T follicular helper cell (primary cell): ENCODE measurements at places on chromosomes 6 and 20.

- DNase-seq = no peak
Measured at GRCh38 chr6:129696028-129696418, 14.0 kb downstream of the ARHGAP18 start.

GRCh38 chr20:47272893-47273590 is 83.5 kb downstream of the ZMYND8 start:
- peak; percentile 26 for DNase-seq

GRCh38 chr20:1083431-1084080 is 34.8 kb upstream of the PSMF1 start:
- DNase-seq = no peak

DNA sequence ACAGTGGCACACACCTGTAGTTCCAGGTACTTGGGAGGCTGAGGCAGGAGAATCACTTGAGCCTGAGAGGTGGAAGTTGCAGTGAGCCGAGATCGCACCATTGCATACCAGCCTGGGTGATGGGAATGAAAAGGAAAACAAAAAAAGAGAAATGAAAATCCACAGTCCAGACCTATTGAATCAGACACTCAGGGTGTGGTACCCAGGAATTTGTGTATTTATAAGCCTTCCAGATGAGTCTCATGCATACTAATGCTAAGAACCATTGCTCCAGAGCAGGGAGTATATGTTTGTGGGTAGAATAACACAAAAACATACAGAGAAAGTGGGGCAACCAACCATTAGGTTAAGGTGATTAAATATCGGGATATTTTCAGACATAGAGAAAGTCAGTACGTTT is 36.1 kb upstream of the PLCB4 start:
- no peak for DNase-seq

DNA sequence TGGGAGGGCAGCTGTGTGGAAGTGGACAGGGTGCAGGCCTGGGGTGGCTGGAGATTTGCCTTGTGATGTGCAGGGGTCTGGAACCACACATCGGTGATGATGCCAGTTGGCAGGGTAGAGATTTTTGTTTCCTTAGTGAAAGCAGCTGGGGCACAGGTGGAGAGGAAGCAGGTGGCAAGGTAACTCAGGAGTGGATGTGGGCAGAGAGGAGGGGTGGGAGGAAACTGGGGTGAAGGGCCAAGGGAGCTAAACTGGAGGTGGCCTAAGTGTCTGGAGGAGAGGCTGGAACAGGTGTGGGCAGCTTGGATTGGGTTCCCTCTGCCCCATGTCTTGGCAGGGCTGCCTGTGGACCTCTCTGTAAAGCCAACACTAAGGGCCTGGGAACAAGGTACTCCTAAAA is 4.7 kb upstream of the SCUBE3 start:
- no peak for DNase-seq

DNA sequence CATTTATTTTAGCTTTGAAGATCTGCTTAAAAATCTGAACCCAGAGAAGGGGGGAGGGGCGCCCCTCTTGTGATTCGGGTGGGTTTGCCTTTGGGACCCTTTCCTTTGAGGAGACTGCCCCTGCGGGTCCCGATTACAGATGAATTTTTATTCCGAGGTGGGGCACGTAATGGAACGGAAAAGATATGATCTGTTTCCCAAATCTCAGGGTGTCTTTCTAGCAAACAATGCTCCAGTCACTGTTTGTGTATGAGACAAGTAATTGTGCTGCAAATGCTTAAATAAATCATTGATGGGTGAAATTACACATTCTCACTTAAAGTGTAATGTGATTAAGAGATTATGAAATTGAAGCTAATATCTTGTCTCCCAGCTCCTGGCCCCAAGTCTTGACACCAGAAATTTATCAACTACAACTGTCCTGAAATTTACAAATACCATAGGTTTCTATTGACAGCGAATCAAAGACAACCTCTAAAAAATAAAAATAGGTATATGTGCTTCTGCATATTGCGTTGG is 30.7 kb downstream of the TFAP2A start:
- no peak for DNase-seq

DNA sequence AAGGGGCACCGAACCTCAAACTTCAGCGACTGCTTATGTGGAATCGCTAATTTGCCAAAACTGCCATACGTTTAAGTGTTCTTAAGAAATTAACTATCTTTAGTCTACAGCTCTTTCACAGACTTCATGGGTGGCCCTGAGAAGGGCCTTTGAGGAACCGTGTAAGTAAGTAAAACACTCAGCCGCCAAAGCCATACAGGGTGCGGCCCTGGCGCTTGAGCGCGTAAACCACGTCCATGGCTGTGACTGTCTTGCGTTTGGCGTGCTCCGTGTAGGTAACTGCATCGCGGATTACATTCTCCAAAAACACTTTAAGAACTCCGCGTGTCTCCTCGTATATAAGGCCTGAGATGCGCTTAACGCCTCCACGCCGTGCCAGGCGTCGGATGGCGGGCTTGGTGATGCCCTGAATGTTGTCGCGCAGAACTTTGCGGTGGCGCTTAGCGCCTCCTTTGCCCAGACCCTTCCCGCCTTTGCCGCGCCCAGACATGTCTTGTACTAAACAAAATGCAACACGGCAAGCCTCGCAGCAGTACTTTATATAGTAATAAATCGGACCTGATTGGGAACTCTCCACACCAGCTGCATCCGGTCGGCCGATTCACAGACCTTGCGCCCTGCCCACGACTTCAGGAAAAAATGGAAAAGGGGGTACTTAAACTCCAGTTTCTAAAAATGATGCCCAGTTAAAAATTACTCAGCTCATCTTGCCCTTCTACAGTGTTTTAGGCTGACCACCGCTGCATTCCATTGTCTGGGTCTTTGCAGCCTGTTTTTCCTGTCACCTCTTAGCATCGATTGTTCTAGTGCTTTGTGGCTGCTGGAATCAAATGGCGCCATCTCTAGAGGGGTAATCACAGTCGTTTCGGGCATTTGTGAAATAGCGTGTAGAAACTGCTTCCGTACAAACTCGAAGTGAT is 38.9 kb downstream of the OR2B2 start:
- DNase-seq = peak; percentile 46

GRCh38 chr20:63979557-63980316 is at the start of gene SAMD10:
SAMD10 (minus strand) TSS chr20:63979642; CDS start chr20:63979467, 175 bp downstream.
- DNase-seq = peak; percentile 55

DNA sequence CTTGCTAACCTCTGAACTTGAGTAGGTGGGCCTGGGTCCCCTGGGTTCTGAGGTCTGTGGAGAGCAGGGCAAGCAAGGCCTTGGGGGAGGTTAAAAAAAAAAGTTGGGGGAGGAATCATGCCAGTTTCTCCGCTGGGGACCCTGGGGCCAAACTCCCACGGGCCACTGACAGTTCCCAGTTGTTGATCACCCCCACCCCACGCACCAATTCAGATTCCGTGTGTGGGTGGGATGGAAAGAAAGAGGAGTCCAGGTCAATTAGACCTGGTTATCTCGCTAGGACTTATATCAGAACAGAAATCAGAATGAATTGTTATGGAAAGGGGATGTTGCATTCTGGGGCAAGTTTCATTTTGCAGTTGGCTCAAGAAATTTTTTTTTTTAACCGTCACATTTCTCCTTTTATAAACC is 46.7 kb upstream of the SUPT3H start:
- no peak for DNase-seq
